ENCODE measurements at places on chromosomes 11 and 22. TPM values are rescaled to one million over a fixed set of nuclear protein-coding genes. Genes with fewer than 3 reads are reported as not detected.

Gene TRIM29
- 0.52 TPM for total RNA-seq

Gene CD3D
- not detected for total RNA-seq

Gene RNF169
- total RNA-seq: 18.3 TPM

Gene ZNRF3
- total RNA-seq: 7.3 TPM

Gene OR52E8
- not detected for total RNA-seq

Gene ARHGAP42
- 23.5 TPM for total RNA-seq

Gene CCDC90B
- total RNA-seq: 58.5 TPM

Gene PSMA1
- total RNA-seq: 160 TPM

Gene DEFB131B
- total RNA-seq: not detected

Gene KCNC1
- under 0.01 TPM for total RNA-seq

Gene KRTAP5-2
- not detected for total RNA-seq
